ENCODE measurements at places on chromosomes 1 and 21.

DNA sequence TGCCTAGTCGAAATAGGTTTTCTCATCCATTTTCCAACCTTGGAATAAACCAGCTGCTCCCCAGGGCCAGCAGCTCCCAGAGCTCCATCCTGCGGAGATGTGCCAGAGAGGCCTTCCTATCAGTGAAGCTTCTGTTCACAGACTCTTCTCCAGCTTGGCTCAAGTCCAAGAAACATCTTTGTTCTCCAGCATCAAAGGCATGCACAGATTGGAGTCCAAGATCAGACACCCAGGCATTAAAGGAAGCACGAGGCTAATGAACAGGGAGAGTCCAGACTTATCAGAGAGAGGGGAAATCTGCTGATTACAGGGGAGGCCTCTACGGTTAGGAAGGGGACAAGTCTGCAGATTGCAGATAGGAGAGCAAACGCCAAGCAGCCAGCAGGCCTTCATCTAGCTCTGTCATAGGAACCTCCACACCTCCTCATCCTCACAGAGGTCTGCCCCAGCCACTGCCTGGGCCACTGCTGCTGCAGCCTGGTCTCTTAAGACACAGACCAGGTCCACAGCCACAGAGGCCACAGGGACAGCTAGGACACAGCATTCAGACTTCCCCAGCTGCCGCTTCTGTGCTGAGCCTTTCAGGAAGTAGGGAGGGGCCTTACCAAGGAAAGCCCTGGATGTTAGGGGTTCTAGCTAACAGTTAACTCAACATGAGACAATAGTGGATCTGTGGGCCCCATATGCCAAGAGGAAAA, 3.4 kb downstream of the PRR9 start:
- peak; percentile 25 for DNase-seq

GRCh38 chr21:37006486-37007291, at the start of gene RIPPLY3:
TSS of gene RIPPLY3 (plus strand) at chr21:37006702. CDS start at chr21:37006773, 71 bp downstream.
- peak; percentile 62 for DNase-seq

DNA sequence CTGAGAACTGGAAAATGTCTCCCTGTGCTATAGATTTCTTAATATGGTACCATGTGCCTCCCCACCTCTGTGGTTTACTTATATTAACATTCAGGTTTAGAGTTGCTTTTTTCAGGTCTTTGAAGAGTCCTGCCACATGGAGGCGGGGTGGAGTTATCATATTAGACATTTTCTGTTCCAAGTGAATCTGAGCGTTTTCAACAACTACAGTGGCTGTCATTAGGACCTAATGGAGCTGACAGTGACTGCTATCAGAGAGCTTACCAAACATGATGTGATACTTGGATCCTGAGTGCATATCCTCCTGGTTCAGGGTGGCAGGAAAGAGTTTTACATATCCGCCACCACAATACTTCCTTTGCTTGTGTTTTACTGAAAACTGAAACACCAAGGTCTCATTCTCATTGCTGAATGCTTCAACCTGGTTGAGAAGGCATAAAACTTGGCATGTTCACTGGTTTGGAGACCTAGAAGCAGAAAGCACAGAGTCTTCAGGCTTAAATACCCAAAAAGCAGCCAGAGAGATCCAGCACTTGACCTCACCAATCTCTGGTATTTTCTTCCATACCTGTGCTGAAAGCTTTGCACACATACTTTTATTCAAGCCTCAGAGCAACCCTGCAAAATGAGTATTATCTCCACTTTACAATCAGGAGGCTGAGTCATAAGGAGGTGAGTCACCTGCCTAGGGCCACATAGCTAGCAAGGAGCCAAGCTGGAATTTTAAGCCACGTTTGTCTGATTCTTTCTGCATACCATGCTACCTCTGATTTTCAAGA, 47.4 kb upstream of the OSBPL9 start:
- peak; percentile 87 for DNase-seq

DNA sequence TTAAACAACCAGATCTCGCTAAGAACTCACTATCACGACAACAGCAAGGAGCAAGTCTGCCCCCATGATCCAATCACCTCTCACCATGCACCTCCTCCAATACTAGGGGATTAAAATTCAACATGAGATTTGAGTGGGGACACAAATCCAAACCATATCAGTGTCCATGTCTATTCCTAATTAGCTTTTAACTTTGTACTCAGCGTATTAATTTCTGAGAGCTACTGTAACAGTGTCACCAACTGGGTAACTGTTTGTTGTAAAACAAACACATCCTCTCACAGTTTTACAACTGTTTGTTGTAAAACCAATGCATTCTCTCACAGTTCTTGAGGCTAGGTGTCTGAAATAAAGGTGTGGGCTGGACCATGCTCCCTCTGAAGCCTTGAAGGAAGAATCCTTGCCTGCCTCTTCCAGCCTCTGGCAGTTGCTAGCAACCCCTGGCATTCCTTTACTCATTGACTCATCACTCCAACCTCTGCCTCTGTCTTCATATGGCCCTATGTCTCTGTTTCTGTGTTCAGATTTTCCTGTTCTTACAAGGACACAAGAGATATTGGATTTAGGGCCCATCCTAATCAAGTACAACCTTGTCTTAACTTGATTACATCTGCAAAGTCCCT, 121.2 kb downstream of the LTN1 start:
- no peak for DNase-seq

DNA sequence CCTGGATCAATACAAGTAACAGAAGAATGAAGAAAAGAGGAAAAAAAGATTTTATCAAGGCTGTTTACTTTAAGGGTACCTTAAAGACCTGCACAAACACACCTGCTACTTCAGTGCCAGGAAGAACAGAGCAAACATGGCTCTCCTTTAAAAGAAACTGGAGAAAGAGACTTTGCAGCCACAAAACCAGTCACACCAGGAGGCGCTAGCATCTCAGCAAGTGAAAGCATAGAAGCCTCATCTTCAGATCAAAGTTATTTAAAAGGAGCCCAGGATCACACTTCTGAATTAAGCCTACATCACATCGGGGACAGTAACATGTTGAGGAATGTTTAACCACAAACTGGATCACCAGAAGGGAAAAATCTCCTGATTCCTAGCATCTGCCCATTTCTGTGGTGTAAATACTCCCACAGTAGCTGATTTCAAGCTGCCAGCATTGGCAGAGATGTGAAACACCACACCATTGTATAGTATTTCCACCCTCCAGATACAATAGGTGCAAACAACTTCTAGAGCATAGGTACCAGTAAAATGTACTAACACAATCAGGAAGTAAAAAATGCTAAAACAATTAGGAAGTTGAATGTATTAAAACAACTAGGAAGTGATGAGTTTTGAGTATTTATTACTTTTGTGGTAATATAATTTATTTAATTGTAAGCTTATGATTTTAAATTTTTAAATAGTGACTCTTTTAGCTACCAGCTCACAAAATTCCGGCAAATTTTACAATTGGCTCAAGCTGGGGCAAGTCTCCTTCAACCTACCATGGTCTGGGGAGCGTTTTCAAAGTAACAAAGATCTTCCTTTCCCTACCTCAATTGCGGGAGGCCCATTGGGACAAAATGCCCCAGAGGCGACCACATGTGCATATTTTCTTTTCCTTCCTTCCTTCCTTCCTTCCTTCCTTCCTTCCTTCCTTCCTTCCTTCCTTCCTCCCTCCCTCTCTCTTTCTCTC, 105.3 kb upstream of the CLDN14 start:
- no peak for DNase-seq

DNA sequence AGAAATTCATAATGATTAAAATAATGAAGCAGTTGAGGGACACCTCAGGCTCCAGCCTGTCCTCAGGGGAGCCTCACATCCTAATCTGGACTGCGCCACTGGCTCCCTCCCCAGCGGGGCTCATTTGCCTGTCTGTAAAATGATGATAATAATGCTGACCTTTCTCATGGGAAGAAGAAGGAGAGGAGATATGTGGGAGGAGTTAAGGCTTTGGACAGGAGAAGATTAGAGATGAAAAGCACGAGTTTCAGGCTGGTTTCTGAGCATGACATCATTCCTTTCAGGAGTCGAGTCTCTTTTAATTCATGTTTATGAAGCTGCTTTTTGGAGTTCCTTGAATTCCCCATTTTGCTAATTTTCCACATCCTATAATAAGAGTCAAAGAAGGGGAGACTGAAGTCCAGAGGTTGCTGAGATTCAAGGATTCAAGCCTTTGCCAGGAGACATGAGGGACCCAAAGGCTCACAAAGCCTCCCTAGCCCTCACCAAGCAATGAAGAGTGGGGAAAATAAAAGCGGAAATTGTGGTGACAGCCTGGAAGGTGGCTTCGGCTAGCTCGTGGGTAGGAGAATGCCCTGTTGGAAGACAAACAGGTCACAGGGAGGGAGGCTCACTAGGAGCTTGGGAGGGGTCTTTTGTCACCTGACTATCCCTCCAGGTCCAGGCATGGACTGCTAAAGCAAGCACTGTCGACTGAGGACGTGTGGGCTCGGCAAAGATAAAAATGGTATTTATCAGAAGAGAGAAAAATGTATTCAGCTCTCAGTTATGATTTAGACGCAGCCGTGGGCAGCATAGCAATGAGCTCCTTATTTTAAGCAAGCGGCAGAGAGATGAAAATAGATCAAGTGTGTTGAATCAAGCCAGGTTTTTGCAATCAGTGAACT, 27.5 kb upstream of the STMN1 start:
- peak; percentile 16 for DNase-seq

DNA sequence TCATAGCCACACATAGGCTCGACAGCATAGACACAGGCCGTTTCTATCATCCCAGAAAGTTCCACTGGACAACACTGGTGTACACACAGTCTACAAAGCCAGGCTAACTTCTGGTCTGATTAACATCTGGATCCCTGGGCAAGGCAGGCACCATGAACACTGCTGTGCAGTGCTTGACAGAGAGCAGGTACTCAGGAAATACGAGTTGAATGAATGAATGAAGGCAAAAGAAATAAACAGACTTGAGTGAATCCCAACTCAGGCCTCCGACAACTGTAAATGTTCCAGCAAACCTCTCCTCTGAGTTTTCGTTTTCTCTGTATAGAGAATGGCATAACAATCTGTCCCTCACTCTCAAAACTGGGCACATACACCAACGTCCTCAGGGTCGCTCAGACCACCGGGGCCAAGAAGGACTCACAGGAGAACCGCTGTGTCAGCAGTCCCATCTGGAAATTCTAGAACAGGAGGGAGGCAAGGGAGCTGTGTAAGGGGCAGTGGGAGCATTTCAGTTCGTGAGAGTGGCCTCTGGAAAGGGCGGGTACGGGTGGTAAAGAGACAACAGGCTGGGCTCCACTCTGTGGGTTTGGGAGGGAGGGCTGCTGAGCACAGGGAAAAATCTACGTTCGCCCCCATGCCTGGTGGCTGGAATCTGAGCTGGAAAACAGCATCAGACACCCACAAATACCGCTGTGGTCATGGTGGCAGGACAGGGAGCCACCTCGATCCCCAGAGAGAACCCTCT, 15.1 kb upstream of the ECE1 start:
- DNase-seq = no peak

DNA sequence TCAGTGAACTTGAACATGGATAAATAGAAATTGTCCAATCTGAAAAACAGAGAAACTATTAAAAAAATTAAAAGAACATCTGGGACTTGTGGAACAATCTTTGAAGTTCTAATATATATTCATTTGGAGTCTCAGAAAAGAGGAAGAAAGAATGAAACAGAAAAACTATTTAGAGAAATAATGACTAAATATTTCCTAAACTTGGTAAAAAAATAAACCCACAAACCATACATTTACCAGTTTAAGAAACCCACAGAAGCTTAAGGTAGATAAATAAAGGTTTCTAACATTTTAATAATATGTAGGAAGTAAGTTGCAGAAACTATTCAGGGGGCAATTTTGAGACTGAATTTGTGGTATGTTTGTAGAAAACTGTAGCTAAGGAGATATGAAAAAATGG, 437.8 kb downstream of the PTBP2 start:
- peak; percentile 58 for DNase-seq

- no peak for DNase-seq
These were observed 69.3 kb downstream of the RBM11 start for GRCh38 chr21:14285147-14285761.

- no peak for DNase-seq
These were observed 38.7 kb upstream of the NEK7 start for GRCh38 chr1:198118134-198118533.

DNA sequence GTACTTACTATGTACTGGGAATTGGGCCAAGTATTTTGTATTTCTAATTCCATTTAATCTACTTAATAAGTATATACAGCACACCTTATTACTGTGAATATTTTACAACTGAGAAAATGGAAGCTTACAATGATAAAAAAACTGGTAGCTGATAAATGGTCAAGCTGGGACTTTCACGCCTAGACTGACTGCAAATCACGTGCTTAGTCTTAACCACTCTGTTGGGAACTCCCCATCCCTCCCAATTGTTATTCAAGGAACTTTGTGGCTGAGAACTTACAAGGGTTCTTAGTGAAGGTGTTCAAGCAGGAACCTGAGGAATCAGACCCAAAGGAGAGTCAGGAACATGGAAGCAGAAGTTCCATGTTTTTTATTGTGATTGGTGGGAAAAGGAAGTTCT, 26.9 kb downstream of the CD84 start:
- no peak for DNase-seq

DNA sequence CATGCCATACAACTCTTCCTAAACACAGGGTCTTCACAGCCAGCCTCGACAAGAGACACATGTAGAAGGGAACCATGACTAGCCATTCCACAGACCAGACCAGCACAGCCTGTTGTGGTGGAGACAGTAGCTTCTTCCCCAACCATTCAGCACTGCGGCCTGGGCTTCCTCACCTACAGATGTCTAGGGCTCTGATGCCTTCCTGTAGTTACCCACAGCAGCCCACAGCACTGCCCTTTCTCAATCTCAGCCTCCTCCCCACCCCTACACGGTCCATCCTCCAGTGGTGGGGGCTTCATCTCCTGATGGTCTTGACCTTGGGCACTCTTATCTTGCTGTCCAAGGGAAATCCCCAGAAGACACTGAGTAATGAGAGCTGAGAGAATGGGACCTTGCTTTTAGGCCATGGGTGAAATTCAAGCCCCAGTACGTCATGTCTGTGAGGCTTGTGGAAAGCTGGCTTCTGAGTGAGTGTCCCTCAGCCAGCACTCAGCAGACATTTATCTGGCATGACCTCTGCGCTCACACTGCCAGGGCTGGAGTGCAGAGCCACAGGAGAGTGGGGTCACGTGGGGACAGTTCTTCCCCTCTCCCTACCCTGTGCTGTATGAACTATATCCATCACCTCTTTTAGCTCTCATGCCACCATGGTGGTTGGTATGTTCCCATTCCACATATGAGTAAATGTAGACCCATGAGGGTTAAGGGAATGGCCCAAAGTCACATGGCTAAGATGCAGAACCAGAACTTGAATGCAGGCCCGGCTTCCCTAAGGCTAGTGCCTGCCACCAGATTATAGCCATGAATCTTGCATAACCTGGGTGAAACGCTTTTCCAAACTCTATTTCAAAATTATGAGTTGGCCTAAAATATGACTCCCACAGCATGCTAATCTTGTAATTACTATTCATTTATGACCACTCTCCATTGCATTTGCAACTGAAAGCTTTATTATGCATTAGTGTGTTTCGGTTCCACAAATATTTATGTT, 104.7 kb downstream of the HIVEP3 start:
- no peak for DNase-seq

GRCh38 chr21:21971384-21971783, 973.2 kb downstream of the NCAM2 start:
- DNase-seq = no peak
